NCI-H1048 (cell line): ENCODE measurements at places on chromosomes 4 and X.

- no peak for DNase-seq
These were observed 24.6 kb downstream of the ZNF630 start for GRCh38 chrX:48046846-48047245.

GRCh38 chrX:41119803-41120202, 34.6 kb downstream of the USP9X start:
- no peak for DNase-seq

DNA sequence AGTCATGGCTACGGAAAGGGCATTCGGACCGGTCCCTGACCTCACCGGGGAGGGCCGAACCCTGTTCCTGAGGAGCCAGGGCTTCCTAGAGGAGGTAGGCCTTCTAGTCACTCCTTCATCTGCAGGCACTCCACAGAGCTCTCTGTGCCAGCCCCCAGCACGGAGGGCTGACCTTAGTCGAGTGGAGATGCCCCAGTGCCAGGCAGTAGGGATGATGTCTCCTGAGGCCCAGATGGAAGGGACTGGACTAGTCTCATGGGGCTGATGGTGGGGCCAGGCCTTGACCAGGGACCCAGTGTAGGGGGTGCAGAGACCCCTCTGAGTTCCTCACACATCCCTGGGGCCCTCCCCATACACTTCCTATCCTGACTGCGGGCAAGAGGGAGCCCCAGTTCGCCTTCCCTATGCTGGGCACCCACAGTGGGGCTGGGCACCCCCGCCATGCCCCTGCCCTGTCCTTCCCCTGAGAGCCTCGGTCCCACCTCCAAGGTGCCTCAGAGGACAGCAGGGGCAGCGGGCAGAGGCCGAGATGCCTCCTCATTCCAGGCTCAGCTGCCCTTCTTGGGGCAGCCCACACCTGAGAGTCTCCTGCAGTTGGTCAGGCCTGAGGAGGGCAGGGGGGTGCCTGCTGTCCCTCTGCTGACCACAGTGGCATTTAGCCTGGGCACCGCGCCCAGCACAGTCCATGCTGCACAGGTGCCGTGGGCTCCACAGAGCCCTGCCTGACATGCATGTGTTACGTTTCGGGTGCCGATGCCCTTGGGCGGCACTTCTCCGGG, 1.4 kb upstream of the MSANTD1 start:
- DNase-seq: no peak

GRCh38 chrX:29952016-29952415, 263.3 kb upstream of the MAGEB2 start:
- no peak for DNase-seq

- DNase-seq: no peak
These were observed 186.9 kb upstream of the HS3ST1 start for GRCh38 chr4:11615601-11616000.

DNA sequence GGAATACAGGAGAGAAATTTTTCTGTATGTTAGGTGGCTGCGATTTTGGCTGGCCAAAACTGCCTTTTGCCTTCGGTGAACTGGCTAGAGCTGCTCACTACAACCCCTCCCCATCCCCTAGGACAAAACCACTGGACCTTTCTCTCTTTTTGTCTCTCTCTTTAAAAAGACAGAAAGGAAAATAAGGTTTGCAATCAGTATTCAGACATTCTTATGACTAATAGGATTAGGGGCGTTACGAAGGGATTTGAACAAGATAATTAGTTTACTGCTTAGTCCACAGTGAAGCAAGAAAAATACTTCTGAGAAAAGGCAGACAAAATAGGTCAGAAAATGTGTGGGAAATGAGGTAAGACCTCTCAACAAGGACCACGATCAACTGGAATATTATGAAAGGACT, 180.4 kb downstream of the SLIT2 start:
- DNase-seq: no peak
